Activated CD8-positive, alpha-beta memory T cell treated with anti-CD3 and anti-CD28 coated beads for 1 hour (primary cell): ENCODE measurements at places on chromosomes 6 and 20.

GRCh38 chr6:38194589-38194988, 375.1 kb downstream of the ZFAND3 start:
- no peak for DNase-seq

- DNase-seq, result no peak
Observed at GRCh38 chr6:149948616-149949015, 6.8 kb downstream of the ULBP2 start.

GRCh38 chr6:145705561-145705960, 29.8 kb downstream of the EPM2A start:
- no peak for DNase-seq

- no peak for DNase-seq
Observed at GRCh38 chr6:157107915-157108651, 215.2 kb downstream of the TMEM242 start.

DNA sequence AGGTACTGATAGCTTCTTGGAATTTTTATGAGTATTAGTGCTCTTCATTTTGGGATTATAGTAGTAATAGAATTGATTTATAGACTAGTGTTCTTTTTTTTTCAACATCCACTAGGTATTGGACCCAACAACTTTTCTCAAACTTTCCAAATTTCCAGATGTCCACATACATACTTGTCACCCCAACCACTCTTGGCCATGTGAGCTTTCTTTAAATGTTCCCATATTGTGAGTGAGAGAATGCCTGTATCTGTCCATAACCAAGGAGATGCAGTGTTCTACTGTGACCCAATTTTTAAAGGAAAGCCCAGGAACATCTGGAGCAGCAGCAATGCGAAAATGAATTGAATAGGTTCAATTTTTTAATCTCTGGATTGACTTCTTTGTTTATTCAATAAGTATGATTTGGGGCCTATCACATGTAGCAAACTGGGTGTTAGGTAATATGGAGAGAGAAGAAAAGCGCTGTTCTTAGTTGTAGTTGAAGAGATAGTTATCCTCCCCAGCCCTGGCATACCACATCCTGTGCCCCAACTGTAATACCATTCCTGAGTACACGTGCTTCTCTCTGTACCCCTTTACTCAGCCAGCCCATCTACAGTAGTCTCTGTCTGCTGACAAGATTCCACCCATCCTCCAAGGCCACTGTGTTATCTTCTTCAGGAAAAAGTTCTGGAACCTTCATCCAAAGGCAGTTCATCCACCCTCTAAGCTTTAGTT, 116.8 kb upstream of the SUPT3H start:
- no peak for DNase-seq

DNA sequence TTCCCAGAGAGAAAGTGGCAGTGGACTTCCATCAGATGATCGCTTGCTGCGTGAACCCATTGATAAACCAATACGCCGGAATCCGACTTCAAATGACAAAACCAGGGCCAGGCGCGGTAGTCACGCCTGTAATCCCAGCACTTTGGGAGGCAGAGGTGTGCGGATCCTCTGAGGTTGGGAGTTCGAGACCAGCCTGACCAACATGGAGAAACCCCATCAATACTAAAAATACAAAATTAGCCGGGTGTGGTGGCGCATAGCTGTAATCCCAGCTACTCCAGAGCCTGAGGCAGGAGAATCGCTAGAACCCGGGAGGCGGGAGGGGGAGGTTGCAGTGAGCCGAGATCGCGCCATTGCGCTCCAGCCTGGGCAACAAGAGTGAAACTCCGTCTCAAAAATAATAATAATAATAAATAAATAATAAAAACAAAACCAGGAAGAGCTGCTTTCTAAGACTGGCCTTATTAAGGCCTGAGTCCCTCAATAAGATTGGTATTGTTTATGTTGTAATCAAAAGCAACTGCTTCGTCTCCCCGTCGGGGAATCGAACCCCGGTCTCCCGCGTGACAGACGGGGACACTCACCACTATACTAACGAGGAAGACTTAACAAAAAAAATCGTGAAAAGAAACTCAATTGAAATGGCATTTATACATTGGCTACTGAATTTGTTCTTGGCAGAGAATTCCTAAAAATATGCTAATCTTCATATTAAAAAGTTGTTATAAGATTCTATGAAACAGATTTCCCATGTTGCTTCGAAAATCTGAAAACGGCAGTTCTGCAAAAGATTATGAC, 110.2 kb upstream of the ZNF184 start:
- DNase-seq, result no peak

- no peak for DNase-seq
Observed at GRCh38 chr6:16511040-16511660, 250.1 kb downstream of the ATXN1 start.

DNA sequence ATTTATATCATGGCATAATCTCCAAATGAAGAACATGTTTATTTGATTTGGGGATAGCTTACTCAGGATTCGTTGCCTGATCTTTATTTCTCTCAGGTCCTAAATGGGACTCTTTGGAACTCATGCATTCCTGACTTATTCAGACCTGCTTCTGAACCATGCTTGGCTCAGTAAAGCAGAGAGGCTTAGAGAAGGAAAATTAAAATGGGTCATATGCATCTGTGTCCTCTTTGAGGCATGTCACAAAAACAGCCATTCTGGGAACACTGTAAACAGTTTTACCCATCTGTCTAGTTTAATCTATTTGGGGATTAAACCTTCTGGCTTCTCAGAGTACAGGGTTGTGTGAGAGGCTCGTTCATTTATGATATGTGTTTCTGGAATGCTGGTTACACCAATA, 1017.3 kb downstream of the KIF16B start:
- no peak for DNase-seq

DNA sequence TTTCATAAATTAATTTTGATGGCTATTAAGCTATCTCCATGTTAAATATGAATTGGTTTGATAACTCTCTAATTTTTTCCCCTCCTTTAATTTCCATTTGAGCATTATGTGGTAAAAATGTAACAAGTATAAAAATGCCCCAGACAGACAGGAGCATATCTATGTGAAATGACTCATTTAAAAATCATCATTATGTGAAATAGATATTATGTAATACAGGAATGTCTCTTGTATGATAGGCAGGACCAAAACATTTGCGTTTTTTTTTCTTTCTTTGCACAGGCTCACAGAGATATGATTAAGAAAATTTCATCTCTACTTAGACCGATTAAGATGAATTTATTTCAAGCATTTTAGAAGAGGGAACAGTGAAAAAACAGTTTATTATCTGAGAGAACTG, 95.8 kb downstream of the AKAP7 start:
- no peak for DNase-seq

- DNase-seq, result no peak
Observed at GRCh38 chr6:135379647-135380046, 117.9 kb downstream of the AHI1 start.

GRCh38 chr20:50969912-50970311, 11.3 kb downstream of the MOCS3 start:
- no peak for DNase-seq

DNA sequence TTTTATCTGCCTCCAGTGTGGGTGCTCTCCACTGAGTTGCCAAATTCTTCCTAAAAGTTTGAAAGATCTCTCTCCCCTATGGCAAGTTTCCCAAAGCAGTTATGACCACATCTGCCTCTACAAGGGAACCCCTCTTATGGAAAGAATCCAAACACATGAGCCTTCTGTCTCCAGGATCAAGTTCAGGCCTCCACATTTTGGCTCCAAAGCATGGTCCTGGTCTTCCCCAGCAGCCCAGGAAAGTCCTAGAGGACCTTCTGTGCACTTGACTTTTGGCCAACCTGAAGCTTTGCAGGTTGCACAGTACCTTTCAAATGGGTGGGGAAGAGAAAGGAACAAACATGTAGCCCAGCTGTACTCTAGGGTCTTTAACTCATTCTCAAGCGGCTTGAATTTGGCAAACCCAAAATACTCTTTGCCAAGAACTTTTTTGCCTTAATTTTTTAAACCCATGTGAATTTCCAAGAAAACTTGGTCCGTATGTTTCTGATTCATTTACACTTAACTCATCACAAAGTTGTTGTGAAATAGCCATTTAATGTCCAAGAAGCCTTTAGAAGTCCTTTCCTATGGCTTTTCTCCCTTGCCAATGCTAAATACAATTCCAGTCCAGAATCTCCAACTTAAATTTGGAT, 240.1 kb upstream of the TBX18 start:
- DNase-seq, result no peak

DNA sequence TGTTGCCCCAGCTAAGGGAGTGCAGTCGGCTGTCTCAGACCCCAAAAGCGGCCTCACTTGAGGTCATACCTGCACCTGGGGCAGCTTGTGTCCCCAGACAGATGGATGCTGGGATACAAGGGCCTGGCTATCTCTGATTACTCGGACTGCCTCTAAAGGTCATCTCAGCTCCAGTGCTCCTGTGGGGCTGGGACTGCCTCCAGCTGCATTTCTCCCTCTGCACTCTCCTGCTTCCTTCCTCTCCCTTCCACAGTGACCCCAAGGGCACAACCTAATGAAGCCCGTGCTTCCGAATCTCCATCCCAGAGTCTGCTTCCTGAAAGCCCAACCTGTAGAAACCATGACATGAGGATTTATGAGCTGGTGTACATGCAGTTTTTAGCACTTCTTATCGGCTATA, 22.8 kb upstream of the OCSTAMP start:
- no peak for DNase-seq

DNA sequence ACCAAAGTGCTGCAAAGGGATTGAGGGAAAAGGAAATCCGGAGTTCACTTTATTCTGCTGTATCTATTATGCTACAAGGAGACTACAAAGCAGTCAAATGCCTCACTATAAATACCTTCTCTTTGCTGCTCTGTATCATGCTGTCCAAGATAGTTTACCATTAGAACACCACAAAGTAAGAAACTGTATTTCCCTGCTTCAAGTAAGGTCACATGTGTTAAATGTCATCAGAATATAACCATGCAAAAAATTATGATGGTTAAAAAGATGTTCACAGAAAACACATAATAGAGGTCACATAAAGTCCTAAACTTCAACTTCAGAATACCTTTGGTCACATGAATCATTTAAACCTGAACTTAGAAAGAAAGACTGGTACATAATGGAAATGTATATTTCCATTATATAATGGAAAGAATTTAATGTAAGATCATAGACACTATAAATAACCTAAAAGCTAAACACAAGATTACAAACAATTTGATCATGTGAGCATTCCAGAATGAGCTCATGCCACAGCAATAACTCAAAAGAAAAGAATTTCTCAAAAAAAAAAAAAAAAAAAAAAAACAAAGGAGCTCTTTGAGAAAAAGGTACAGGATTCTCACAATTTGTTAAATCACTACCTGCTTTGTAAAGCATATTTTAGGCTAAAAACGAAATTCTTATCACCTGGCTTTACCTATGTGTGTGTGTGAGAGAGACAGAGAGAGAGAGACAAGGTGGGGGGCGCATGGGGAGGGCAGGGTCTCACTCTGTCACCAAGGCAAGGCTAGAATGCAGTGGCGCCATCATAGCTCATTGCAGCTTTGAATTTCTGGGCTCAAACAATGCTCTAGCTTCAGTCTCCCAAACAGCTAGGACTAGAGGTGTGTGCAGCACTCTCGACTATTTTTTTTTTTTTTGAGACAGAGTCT, 58.7 kb downstream of the KIF13A start:
- no peak for DNase-seq

DNA sequence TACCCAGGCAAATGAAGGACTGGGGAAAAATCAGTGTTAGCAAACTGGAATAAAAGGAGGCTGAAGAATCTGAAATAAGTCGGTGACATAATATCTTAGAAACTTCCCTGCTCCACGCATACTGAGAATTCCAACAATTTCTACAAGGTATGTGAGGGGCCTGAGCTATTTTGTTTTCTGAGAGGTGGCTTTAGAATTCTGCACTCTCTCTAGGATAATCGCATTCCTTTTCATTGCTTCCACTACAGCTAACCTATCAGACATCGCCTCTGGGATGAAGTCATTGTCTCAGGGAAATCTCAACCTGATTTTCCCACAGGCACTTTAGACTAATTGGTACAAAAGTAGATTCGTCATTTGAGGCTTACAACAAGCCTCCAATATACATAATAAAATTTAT, 740.8 kb downstream of the PHF3 start:
- DNase-seq, result no peak

DNA sequence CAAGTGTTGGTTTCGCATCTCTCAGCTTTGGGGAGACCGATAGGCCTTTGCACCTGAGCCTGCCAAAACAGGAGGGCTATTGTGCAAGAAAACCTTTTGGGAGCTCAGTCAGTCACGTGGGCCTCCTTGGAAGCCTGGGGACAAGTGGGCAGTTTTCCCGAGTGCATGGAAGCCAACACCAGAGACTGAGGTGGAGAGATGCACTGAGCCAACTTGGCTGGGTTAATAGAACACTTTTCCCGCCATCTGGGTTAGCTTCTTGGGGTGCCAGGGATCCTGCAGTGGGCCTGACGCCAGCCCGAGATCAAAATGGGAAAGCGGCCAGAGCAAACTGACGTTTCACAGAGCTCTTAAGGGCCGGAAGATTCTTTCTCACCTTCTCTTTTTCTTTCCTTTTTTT, 2.8 kb upstream of the OOEP start:
- no peak for DNase-seq

DNA sequence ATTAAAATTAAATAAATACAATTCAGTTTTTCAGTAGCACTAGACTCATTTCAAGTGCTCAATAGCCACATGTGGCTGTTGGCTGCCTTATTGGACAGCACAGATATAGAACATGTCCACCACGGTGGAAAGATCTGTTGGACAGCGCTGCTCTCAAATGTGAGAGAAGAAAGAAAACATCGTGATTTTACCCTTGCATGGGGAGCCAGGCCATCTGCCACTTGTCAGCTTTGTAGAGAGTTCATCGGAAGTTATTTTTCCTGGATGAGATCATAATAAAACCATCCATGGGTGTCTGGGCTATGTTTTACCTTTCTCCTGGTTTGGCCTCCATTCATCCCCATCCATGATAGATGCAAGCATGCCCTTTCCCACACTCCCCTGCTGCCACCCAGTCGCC, 5.8 kb upstream of the KIF3B start:
- DNase-seq, result no peak

GRCh38 chr20:61482901-61483300, 230.8 kb downstream of the CDH4 start:
- no peak for DNase-seq

GRCh38 chr6:51166914-51167313, 348.2 kb downstream of the TFAP2B start:
- DNase-seq, result no peak

GRCh38 chr6:37543361-37543760, 43.7 kb upstream of the CCDC167 start:
- no peak for DNase-seq

GRCh38 chr20:3729811-3730540, 2.5 kb upstream of the HSPA12B start:
- DNase-seq, result no peak

DNA sequence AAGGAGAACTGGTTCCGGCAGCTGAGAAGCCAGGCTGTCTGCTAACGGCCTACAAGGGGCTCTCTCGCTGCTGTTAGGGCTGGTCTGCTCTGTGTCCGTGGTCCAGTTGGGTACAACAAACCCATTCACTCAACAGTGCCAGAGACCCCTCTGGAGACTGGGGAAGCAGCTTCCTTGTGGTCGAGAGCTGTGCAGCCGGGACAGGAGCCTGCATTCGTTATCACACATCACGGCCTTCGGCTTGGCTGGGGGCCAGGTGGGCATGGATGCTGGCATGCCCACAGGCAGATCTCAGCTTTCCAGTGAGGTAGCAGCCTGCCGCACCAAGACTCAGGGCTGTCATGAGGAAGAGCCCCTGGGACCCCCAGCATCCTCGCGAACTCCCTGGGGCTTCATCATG, 124.7 kb downstream of the PREX1 start:
- DNase-seq, result no peak

GRCh38 chr6:53070806-53071205, 5.6 kb downstream of the FBXO9 start:
- DNase-seq, result no peak
